ENCODE measurements at places on chromosomes 4 and X.

- peak; percentile 38 for DNase-seq
These were observed 24.4 kb downstream of the ENOX2 start for GRCh38 chrX:130878350-130879341.

DNA sequence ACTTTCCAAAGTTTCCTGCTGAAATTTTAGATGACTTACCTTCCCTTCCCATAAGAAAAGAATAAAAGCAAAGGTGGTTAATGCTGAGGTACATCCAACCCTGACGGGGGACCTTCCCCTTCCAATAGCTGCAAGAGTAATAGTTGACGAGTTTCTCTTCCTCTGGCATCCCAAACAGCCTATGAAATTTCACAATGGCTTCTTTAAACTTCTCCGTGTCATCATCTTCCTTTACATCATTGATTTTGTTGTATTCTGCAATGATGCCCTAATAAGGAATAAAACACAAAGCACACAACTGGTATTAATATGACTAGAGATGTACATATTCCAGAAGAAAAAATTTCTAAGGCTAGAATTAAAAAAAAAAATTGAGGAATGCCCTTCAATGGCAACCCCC lies 76.6 kb downstream of the TBC1D9 start:
- DNase-seq = no peak

DNA sequence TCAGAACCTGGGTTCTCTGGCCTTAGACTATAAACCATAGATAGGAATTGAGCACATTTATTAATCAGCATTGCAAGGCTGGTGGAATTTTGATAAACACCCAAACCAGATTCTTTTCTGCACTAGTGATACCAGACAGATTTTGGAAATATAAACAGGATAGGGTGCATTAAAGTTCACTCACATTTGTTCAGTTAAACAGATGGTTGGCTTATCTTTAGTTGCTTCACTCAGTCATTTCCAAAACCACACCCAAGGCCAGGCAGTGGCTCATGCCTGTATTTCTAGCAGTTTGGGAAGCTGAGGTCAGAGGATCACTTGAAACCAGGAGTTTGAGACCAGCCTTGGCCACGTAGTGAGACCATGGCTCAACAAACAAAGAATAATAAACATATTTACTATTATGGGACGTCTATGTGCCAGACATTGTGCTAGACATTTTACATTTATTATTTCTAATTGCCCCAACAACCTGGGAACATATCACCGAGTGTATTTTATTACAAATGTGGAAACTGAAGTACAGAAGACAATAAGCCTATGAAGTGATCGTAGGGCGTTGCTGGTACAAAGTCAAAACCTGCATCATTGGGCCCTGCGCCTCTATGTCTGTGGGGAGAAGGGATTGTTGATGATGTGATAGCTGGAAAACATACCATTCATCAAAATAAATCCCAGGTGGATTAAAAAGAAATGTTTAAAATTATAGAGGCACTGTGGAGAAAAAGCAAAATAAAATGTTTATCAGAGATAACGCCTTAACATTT lies 15.0 kb downstream of the ADD1 start:
- no peak for DNase-seq

GRCh38 chr4:150581641-150582051 lies 305 bp upstream of the MAB21L2 start:
- peak; percentile 48 for DNase-seq

GRCh38 chr4:53498706-53499105 lies 92.6 kb downstream of the LNX1 start:
- no peak for DNase-seq

DNA sequence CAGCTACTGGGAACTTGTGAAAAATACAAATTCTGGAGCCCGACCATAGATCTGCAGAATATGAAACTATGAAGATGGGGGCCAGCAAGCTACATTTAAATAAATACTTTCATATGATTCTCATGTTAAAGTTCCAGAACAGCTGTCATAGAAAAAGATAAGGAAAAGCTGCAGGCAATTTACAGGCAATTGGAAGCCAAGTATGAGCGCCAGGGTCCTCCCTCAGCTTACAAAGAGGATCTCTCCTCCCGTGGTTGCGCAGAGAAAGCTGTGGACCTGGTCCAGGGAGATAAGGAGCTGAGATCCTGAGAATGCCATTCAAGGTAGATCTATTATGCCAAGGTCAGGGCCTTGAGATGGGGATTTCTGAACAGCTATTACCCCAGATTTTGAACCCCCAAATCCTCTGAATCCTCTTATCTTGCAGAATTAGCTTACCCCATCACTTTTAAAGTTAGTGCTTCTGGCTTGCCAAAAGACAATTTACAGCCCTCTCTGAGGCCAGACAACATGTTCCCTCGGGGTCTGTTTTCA lies 25.6 kb upstream of the FRAS1 start:
- no peak for DNase-seq

GRCh38 chr4:112280386-112281056 lies 5.2 kb downstream of the TIFA start:
- no peak for DNase-seq

DNA sequence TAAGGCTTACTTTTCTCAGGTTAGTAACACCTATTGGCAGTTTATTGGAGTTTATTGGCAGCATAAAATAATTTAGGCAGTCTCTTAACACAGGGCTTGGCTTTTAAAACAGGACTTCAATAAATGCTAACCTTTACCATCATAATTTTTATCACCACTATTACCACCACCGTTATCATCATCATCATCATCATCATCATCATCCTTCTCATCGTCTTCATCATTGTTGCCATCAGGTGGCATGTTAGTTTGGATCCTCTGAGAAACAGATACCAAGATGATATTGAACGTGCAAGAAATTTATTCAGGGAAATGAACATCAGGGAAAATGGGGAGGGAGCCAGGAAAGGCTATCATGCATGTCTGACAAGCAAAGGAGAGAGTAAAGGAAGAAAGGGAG lies 16.2 kb downstream of the GBA3 start:
- DNase-seq = no peak

Measured in pons (tissue), 1 donor.